ENCODE measurements at places on chromosomes 5 and 9.

GRCh38 chr9:98142182-98142907 lies 23.3 kb upstream of the TRIM14 start:
- no peaks in the 10 kb centered on the region for H3K27me3 ChIP-seq
- peak; percentile 61 for DNase-seq
- H3K36me3 ChIP-seq: no peaks in the 10 kb centered on the region
- no peaks in the 10 kb centered on the region for H3K4me1 ChIP-seq
- H3K4me3 ChIP-seq: no peak overlapping the region

- no peak overlapping the region for H3K27ac ChIP-seq
- no peak overlapping the region for H3K4me3 ChIP-seq
- peaks cover 3% of the 10 kb centered on the region for H3K4me1 ChIP-seq
Observed at GRCh38 chr5:72566746-72567145, 59.5 kb upstream of the ZNF366 start.

GRCh38 chr9:129491487-129491855 lies 129.4 kb downstream of the C9orf50 start:
- H3K4me1 ChIP-seq: peaks cover 81% of the 10 kb centered on the region
- no peak overlapping the region for H3K4me3 ChIP-seq
- no peak for DNase-seq
- H3K36me3 ChIP-seq: no peaks in the 10 kb centered on the region

GRCh38 chr5:43274435-43275114 lies 38.6 kb downstream of the HMGCS1 start:
- peaks cover 28% of the 10 kb centered on the region for H3K27me3 ChIP-seq
- no peaks in the 10 kb centered on the region for H3K36me3 ChIP-seq
- H3K4me1 ChIP-seq: no peaks in the 10 kb centered on the region
- no peak overlapping the region for H3K4me3 ChIP-seq

DNA sequence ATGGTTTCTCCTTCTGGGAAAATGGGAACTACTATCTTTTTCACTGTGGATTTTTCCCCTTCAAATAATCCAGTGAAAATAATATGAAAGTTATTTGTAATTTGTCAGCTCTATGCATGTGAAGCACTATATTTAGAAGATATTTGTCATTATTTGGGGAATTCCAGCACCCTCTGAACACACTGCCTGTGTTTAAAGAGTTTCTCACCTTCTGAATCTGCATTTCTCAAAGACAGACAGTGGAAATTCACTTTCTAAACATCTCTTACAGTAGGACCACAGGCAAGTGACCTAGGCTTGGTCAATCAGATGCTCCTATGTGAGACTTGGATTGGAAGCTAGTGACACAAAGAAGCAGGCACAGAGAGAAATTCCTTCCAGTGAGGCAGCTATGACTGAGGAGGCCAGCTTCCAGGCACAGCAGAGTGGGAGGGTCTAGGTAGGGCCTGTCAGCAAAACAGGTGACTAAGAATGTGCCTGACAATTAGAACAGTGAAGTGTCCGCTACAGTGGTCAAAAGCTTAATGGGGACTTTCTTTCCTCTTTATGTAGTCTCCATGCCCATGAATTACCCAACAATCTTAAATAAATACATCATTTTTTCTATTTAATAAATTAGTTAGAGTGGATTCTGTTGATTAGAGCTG lies 167.2 kb downstream of the HMHB1 start:
- no peak overlapping the region for H3K27ac ChIP-seq
- DNase-seq: no peak

DNA sequence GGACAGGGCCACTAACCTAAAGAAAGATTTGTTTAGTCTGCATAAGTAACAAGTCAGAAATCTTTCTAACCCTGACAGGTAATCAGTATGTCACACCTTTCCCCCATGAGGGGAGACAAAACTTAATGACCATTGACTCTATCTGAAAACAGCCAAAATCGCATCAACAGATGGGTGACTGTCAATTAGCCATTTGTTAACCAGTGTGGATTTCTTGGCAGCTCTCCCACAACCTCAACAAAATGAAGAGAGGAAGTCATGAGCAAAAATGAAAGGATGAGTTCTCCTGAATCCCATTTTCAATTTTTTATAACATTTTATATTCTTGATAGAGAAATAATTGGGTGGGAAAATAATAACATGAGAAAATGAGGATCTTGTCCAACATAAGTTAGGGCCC lies 84.6 kb upstream of the SNX2 start:
- DNase-seq: no peak
- H3K27ac ChIP-seq: no peak overlapping the region
- H3K4me3 ChIP-seq: no peak overlapping the region

GRCh38 chr9:126459126-126459525 lies 132.5 kb downstream of the MVB12B start:
- H3K36me3 ChIP-seq: no peaks in the 10 kb centered on the region
- no peak overlapping the region for H3K4me3 ChIP-seq
- DNase-seq: no peak
- no peak overlapping the region for H3K27ac ChIP-seq
- peaks cover 9% of the 10 kb centered on the region for H3K4me1 ChIP-seq

GRCh38 chr5:999032-999501 lies 9.5 kb upstream of the NKD2 start:
- no peaks in the 10 kb centered on the region for H3K36me3 ChIP-seq
- H3K27ac ChIP-seq: no peak overlapping the region
- peaks cover 64% of the 10 kb centered on the region for H3K27me3 ChIP-seq
- no peak overlapping the region for H3K4me3 ChIP-seq
- peaks cover 15% of the 10 kb centered on the region for H3K4me1 ChIP-seq
- no peak for DNase-seq

- H3K36me3 ChIP-seq: no peaks in the 10 kb centered on the region
- H3K4me3 ChIP-seq: no peak overlapping the region
- peaks cover 2% of the 10 kb centered on the region for H3K4me1 ChIP-seq
- no peaks in the 10 kb centered on the region for H3K27me3 ChIP-seq
- H3K27ac ChIP-seq: no peak overlapping the region
Observed at GRCh38 chr9:2336055-2336454, 285.5 kb upstream of the VLDLR start.
